ENCODE measurements at places on chromosomes 2 and 18.

DNA sequence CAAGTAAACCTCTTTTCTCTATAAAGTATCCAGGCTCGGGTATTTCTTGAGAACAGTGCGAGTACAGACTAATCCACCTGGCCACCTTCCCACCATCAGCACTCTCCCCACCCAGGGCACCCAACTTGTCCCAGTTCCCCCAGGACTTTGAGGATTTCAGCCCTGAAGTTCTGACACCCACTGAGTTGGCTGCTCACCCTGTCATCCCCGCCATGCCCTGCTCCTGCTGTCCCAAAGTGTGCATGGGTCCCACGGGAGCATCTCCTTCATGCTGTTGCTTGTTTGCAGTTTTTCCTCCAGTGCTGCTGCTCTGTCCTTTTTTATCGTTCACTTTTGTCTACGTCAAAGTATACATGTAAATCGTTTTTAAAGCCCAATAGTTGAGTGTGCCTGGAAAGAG is 273.9 kb downstream of the PHLPP1 start:
- no peak for DNase-seq

DNA sequence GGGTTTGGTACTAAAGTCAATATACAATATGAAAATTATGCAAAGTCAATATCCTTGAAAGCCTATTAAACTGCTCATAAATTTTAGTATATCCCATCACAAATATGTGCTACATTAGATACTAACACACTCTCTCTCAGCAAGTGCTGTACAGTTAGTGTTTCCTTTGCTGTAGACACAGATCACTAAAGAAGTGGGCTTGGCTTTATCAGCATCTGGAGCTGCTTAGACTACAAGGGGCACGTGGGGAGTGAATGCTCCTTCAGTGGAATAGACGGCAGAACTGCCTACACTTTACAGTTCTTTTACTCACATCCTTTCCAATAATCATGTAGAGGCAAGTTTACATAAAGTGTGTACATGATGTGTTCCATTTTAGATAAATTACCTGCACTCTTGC is 26.0 kb upstream of the EFEMP1 start:
- DNase-seq = no peak

GRCh38 chr2:170701011-170701410 is 14.1 kb upstream of the SP5 start:
- DNase-seq = no peak

- DNase-seq = no peak
These were observed 131.4 kb downstream of the VWC2L start for GRCh38 chr2:214542295-214542694.

DNA sequence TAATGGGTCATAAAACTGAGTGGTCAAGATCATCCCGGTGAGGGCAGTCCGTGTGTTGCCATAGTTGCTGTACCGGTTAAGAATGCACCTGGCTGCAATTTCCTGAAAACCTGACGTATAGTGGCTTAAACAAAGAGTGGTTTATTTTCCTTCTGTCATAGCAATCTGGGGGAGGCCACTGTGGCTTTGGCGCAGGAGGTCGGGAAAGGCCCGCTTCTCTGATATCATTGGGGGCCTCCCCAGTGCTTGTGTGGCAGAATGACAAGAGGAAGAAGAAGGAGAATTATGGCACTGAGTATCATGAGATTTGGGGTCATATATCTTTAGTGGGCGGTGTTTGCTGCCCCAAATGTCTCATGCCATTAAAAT is 4.4 kb downstream of the C2orf92 start:
- DNase-seq = no peak

DNA sequence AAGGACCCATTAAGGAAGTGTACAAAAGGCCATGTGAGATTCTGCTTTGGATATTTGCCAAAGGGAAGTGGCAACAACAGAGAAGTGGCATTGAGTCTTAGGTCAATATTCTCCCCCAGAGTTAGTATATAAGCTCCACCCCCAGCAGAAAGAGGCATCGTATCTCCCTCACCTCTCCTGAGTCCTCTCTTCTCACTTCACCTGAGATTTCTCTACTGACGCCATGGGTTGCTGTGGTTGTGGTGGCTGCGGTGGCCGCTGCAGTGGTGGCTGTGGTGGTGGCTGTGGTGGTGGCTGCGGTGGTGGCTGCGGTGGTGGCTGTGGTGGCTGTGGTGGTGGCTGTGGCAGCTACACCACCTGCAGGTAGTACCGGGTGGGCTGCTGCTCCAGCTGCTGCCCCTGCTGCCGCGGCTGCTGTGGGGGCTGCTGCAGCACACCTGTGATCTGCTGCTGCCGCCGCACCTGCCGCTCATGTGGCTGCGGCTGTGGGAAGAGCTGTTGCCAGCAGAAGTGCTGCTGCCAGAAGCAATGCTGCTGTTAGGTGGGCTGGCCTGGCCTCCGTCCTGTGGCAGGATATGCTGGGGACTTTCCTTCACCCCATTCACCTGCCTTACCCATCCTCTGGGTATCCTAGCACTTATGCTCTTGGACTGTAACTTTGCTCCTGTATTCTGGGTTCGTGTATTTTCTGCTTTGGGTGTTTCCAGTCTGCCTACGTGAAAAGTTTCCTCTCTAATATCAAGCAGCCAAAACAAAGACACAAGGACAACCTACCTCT is 5.9 kb downstream of the SCYGR3 start:
- DNase-seq = no peak

GRCh38 chr2:110991911-110992310 is 128.8 kb upstream of the BCL2L11 start:
- DNase-seq = no peak

GRCh38 chr18:5622905-5623304 is 79.1 kb upstream of the EPB41L3 start:
- DNase-seq = no peak
